CD4-positive, alpha-beta T cell treated with Interleukin-1 beta for 1 hour (primary cell): ENCODE measurements at places on chromosomes 4 and X.

GRCh38 chr4:26766141-26766540 lies 94.5 kb upstream of the STIM2 start:
- DNase-seq = no peak

GRCh38 chr4:95023110-95023509 lies 265.4 kb downstream of the BMPR1B start:
- no peak for DNase-seq

- DNase-seq = no peak
Observed at GRCh38 chr4:176708771-176709311, 83.9 kb downstream of the VEGFC start.

- DNase-seq = peak; percentile 37
Observed at GRCh38 chr4:145936997-145937901, 1.4 kb downstream of the ZNF827 start.

GRCh38 chr4:142975618-142976017 lies 129.5 kb upstream of the INPP4B start:
- DNase-seq = no peak

GRCh38 chrX:9880237-9880636 lies 86.9 kb upstream of the CLDN34 start:
- DNase-seq = no peak

DNA sequence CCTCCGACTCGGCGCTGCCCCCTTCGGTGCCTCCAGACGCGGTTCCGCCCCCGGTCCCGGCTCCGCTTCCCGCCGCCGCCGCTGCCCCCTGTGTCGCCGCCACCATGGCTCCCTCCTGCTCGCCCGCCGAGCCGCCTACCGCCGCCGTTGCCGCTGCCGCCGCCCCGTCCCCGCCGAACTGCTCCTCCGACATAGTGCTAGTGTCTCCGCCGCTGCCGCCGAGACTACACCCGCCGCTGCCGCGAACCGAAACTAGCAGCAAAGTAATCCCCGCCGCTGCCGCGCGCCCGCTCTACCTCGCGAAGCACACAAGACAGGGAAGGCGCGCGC lies 340 bp downstream of the HNRNPD start:
- no peak for DNase-seq

GRCh38 chrX:16528620-16529019 lies 121.3 kb upstream of the S100G start:
- DNase-seq = peak; percentile 35

DNA sequence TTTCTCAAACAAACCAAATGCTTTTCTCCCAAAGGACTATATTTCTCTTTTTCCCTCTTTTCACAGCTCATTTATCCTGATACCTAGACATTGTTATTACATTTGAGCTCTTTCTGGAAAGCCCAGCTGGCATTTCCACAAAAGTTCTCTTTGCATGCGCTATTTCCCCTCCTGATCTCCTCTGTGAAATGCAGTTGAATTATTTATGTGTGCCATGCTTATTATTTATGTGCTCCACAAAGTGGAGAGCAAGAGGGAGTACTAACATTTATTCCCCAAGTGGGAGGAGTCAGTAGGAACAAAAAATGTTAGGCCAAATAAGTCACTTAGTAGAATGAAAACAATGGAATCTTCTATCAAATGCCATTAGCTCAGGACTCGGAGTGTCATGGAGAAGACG lies 626.6 kb upstream of the IGFBP7 start:
- DNase-seq = no peak

DNA sequence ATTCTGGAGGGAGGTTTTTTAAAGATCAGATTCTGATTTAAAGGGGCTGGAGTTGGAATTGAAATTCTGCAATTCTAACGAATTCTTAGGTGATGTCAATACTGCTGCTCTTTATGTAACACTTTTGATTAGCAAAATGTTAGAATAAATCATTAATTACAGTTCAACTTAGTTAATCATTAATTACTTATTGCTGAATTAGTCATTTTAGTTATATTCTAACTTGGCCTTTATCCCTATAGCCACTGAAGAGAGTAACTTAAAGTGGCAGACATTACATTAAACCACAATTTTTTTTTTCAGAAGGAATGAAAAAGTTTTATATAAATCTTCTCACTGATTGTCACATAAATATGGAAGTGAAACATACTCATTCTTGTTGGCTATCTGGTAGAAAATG lies 206.6 kb upstream of the ITM2A start:
- DNase-seq = no peak

- no peak for DNase-seq
Observed at GRCh38 chr4:71141125-71141524, 147.7 kb downstream of the DCK start.

DNA sequence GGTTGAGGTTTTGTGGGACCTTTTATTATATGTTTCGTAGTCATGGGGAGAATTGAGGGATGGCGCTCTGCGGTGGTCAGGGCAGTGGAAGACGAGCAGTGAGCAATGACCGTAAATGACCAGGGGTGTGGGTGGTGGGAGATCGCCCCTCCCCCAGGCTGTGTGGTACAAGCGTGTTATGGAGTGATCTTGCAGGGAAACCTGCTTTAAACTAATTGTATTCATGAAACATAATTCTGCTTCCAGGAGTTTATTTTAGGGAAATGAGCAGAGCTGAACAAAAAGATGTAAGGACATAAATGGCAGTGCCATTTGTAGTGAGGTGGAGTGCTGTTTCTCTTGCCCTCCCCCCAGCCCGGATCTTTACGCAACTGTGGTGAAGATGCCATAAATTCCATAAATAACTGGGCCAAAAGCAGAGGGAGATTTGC lies 20.2 kb downstream of the GYG2 start:
- no peak for DNase-seq

DNA sequence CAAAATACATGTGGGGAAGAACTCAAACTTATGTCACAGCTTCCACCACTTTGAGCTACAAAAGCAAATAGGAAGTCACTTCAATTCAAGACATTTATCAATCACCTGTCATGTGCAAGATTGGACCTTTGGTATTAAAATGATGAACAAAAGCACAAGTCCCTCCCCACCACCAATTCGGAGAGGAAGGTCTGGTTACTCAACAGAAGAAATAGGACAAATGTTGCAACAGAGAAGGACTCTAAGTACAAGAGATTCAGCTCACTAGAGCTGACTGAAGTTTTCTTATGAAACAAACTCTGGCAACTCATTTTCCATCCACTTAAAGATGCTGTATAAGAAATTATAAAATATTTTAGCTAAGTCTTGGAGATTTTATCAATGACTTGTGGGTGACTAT lies 16.0 kb upstream of the MMRN1 start:
- DNase-seq = no peak

DNA sequence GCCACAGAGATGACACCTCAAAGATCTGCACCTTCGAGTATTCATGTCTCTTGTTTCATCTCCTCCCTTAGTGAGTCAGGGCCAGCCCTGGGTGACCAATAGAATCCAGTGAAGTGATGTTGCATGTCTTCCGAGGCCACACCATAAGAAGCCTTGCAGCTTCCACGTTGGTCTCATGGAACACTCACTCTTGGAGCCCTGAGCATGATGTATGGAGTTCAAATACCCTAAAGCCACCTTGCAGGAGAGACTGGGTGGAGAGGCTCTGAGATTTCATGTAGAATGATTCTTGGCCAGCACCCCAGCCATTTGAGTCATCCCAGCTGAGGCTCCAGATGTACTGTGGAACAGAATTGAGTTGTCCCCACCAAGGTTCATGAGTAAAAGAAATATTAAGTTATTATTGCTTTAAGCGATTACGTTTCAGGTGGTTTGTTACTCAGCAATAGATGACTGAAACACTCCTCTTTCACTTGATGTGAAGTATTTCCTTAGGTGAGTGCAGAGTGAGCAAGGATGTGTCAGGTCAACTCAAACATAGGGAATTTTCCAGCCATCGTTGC lies 5.0 kb upstream of the RP2 start:
- no peak for DNase-seq

GRCh38 chrX:9983441-9983840 lies 16.3 kb downstream of the CLDN34 start:
- DNase-seq = no peak

DNA sequence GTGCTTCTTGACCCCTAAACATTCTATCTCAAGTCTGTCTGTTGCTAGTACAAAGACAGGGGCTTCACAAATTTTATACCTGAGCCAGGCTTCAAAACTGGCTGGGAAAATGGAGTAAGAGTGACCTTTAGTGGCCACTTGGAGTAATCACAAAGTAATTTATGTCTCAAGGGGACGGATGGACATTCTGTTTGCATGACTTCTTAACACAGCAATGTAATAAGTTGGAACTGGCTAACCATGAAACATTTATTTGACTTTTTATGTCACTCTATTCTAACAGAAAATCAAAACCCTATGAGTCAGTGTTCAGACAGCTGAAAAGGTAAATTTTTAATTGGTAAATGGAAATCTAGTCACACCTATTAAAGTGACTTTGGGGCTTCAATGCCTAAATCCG lies 600.6 kb downstream of the ANKRD50 start:
- DNase-seq = no peak

- no peak for DNase-seq
Observed at GRCh38 chr4:156830351-156830750, 141.2 kb downstream of the PDGFC start.

GRCh38 chr4:98614662-98615061 lies 43.7 kb downstream of the TSPAN5 start:
- no peak for DNase-seq

GRCh38 chr4:96681218-96681617 lies 841.3 kb downstream of the PDHA2 start:
- DNase-seq = no peak

- peak; percentile 58 for DNase-seq
Observed at GRCh38 chrX:15749642-15750610, 11.9 kb downstream of the CA5B start.

DNA sequence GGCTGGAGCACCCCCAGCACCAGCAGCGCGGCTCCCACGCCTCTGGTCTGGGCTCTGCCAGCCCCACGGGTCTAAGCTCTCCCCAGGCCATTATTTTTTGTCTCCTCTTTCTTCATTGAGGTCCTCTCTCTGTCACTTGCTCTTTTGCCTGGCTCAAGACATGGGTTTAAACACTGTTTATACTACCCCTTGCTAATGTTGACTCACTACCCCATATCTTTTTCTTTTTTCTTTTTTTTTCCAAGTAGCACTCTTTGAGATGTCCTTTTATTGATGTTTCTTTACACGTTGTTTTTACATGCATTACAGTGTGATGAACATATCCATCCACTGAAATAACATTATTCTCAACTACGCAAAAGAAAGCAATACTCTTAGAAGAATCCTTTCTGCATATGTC lies 1.7 kb upstream of the ERVMER34-1 start:
- DNase-seq = no peak

GRCh38 chrX:17656035-17656418 lies 81.3 kb upstream of the SCML1 start:
- no peak for DNase-seq

DNA sequence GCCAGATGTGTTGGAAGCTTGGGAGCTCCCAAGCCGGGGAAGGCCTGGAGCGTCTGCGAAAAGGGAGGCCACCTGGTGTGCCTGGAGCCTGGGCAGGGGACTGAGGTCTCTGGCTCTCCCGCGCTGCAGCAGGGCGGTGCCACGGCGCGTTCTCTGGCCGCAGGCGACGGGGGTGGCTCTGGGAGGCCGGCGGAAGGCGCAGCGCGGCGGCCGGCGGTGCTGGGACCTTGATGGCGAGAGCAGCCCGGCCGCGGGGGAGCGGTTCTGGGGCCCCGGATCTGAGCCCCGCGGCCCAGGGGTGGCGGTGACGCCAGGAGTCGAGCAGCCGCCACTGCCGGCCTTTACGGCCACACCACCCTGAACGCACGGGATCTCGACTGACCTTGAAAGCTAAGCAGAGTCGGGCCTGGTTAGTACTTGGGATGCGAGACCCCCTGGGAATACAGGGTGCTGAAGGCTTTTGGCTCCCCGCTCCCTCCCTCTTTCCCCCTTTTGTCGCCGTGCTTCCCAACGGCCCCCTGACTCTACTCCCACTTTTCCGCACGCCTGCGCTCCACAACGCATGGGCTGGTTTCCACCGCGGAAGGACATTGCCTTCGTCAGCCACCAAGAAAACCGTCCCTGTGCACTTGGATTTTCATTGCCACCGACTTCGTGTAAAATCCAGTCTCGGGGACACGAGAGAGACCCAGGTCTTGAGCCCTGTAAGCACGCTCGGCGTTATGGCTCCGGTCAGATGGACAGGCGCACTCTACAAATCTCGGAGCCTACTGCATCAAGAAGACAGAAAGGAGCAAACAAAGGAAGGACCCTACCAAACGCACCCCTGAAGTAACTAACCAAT lies 9.5 kb downstream of the FRG2 start:
- no peak for DNase-seq

- no peak for DNase-seq
Observed at GRCh38 chr4:27234306-27234899, 373.8 kb downstream of the STIM2 start.

GRCh38 chr4:6964858-6965257 lies 55.2 kb downstream of the TBC1D14 start:
- DNase-seq = no peak

- DNase-seq = no peak
Observed at GRCh38 chr4:144597171-144597570, 48.8 kb upstream of the HHIP start.

DNA sequence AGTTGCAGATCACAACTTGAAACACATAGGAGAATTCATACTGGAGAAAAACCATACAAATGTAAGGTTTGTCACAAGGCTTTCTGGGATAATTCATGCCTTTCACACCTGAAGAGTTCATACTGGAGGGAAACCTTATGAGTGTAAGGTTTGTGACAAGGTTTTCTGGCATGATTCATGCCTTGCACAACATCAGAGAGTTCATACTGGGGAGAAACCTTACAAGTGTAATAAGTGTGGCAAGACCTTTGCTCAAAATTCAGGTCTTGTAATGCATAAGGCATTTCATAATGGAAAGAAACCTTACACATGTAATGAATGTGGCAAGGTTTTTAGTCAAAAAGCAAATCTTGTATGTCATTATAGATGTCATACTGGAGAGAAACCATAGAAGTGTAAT lies 58.8 kb upstream of the ENPEP start:
- DNase-seq = no peak
